ENCODE measurements at places on chromosomes 6 and 20.

DNA sequence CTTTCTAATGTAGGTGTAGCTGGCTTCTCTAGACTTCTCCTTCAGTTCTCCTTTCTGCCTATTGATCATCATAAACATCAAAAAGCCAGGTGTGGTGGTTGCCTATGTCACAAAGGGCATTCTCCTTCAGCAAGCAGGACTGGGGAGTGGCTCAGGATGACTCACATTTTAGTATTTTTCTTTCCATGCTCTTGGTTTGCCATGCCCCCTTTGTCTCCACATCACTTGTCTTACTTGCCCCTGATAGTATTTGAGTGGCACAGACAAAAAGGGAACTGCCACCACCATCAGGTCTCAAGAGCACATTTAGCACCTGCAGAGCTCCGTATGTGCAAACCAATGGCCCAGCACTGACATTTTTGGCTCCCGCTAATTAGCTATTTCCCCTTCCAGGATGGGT, 698.8 kb downstream of the DHX35 start:
- DNase-seq = no peak

- no peak for DNase-seq
Measured at GRCh38 chr6:88167352-88167937, 1.3 kb upstream of the CNR1 start.

GRCh38 chr6:27687154-27688013, 214.5 kb upstream of the ZNF184 start:
- DNase-seq = peak; percentile 87

DNA sequence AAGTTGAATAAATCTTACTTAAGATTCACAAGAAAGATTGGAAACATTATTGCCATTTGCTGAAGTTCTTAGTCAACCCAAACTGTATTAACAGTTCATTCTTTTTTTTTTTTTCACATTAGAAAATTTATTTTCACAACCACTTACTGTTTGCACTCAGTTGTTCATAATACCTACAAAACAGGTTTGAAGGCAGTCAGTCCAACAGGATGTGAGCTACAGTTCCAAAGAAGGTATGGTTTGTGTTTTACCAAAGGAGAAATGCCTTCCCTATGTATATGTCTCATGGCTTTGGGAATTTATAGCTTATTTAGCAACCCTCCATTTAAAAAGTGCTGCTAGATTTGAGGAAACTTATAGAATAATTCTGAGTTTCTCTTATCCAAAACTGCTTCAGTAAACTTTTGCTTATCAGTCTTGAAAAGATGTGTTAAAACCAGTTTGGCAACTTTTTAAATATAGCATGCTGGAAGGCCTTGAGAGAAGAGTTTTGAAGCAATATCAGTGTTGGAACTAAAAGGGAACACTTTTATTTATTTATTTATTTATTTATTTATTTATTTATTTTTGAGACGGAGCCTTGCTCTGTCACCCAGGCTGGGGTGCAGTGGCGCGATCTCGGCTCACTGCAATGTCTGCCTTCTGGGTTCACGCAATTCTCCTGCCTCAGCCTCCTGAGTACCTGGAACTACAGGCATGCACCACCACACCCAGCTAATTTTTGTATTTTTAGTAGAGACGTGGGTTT, 46.8 kb upstream of the RREB1 start:
- DNase-seq = no peak

DNA sequence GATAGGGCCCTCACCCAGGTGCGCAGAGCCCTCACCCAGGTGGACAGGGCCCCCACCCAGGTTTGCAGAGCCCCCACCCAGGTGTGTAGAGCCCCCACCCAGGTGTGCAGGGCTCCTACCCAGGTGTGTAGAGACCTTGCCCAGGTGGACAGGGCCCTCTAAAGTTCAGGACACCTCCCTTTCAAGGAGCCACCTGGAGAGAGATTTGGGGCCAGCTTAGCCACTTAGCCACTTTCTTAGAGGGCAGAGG, 280.2 kb downstream of the TAF4 start:
- DNase-seq = no peak

GRCh38 chr20:38043512-38044300, 10.2 kb downstream of the RPRD1B start:
- DNase-seq = peak; percentile 99

- DNase-seq = no peak
Measured at GRCh38 chr6:14401246-14401645, 283.7 kb downstream of the CD83 start.

GRCh38 chr20:62595491-62595890, 46.8 kb upstream of the SLCO4A1 start:
- DNase-seq = peak; percentile 82

GRCh38 chr6:111329882-111330633, 153.0 kb downstream of the REV3L start:
- DNase-seq = no peak

- DNase-seq = peak; percentile 32
Measured at GRCh38 chr6:45704056-45704800, 311.4 kb downstream of the CLIC5 start.

- no peak for DNase-seq
Measured at GRCh38 chr6:33731751-33732282, 14.9 kb downstream of the IP6K3 start.

DNA sequence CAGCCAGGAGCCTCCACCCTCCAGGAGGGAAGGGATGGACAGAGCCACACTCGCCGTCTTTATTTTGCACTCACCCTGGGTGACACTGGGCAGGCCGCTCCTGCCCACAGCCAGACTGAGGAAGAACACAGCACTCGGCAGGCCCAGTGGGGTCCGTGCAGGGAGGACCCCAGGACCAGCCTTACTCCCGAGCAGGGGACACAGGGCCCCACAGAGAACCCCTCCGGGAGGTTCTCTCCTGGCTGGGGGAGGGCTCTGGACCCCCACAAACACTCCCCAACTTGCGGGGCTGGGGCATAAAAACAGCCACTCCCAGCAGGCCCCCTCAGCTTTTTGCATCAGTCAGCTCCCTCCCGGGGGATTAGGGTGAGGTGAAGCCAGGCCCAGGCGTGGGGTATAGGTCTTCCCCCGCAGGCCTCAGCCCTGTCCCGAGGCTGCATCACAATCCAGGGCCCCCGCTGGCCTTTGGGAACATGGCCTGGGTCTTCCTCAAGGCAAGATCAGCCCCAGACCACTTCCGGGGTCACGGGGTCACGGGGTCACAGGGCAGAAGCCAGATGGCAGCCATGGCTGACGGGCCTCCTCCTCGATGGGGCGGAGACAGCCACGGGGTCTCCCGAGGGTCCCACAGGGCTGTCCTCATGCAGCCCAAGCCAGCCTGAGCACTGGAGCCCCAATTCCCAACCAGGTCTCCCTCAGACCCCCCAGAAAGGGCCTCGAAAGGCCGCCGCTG, 3.2 kb downstream of the TNFRSF6B start:
- no peak for DNase-seq

- no peak for DNase-seq
Measured at GRCh38 chr6:32045811-32046449, 7.7 kb downstream of the CYP21A2 start.

DNA sequence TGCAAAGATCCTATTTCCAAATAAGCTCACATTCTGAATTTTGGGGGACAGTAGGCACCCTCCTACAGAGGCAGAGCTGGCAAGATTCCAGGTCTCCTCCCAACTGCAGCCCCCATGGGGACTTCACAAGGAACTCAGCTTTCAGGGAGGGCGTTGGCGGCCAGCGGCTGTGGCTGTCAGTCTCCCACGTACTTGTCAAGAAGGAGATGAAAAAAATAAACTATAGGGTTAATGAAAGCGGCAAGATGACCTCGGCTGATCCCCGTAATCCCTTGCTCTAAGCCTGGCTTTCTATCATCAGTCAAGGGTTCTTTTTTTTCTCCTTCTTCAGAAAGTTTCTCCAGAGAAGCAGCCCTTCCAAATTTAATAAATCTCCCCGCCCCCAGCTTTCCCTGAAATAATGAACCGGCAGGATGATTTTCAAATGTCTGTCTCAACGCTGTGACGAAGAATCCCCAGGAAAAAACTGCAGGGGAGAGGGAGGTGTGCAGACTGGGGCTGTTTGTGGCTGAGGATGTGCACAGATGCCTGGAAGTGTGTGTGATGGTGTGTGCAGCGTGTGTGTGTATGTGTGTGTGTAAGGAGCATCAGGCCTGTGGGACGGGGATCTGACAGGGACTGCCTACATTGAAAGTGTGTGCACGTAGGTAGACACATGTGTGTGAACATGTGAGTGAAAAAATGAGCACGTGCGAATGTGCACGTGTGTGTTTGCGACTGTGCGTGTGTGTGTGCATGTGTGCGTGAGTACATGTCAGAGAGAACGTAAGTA, 78.7 kb downstream of the SLC2A10 start:
- no peak for DNase-seq

DNA sequence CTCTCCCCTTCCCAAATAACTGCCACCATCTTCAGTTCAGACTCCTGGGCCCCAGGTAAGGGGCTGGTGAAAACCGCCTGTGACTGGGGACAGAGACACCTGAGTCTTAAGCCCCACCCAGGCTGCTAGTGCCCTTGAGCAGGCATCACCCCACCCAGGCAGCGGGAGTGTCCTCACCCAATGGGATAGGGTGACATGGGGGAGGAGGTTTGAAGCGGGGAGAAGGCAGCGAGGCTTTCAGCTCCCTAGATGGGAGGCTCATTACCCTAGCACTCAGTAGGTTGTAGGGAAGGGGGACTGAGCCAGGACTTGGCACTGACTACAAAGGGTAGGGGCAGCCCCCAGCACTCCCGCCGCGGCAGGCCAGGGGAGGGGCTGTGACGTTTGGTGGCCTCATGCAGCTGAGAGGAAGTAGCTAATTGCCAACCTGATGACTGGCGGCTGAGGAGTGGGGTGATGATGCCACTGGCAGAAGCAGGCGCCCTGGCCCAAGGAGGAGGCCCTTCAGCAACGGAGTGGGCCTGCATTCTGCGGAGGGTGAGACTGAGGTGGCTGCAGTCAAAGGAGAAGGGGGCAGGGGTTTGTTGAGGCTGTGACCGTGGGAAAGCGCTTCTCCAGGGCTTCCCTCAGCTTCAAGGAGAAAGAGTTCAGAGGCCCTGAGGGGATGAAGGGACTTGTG, 126.9 kb downstream of the MRPL14 start:
- no peak for DNase-seq
